ENCODE measurements at places on chromosomes 2 and 18. TPM values are rescaled to one million over a fixed set of nuclear protein-coding genes. Genes with fewer than 3 reads are reported as not detected.

Gene RAB6D
- total RNA-seq, result not detected

Gene CD8A
- not detected for total RNA-seq

Gene PTPRM
- total RNA-seq, result 28.8 TPM

Gene POTEJ
- total RNA-seq, result not detected

Gene BOLL
- total RNA-seq, result not detected

Gene AGXT
- total RNA-seq, result not detected

Gene C2orf81
- total RNA-seq, result 0.37 TPM

Gene KCNJ3
- total RNA-seq, result 0.37 TPM

Gene LAMA3
- total RNA-seq, result 0.56 TPM

Gene SOX11
- not detected for total RNA-seq

Gene C2orf92
- total RNA-seq, result 1.0 TPM

Gene PIAS2
- 20.8 TPM for total RNA-seq

Gene RNU2-63P
- total RNA-seq, result 78.3 TPM

Gene PPP1R7
- 87.6 TPM for total RNA-seq

Gene STON1
- total RNA-seq, result 0.07 TPM

Gene FLACC1
- 1.9 TPM for total RNA-seq

Gene DCAF17
- 15.2 TPM for total RNA-seq

Gene GATA6
- total RNA-seq, result 5.5 TPM

Gene GBX2
- total RNA-seq, result 1.9 TPM

Gene UBR3
- total RNA-seq, result 11.3 TPM

Gene KCNK3
- total RNA-seq, result not detected

Gene EFR3B
- 5.6 TPM for total RNA-seq

Gene TEX44
- not detected for total RNA-seq

Gene ACVR1C
- 0.05 TPM for total RNA-seq

Gene EHBP1
- 26.3 TPM for total RNA-seq

Gene COL4A4
- 0.10 TPM for total RNA-seq

Gene CIDEA
- total RNA-seq, result not detected

Gene C18orf54
- 8.2 TPM for total RNA-seq

Gene RTN4
- 295 TPM for total RNA-seq

Gene PAX8
- total RNA-seq, result 5.9 TPM

Gene ZBTB7C
- total RNA-seq, result 0.05 TPM

Gene AUP1
- total RNA-seq, result 169 TPM

Gene TNFAIP6
- 0.42 TPM for total RNA-seq

Gene REG3G
- total RNA-seq, result 0.23 TPM

Gene CAVIN2
- 0.03 TPM for total RNA-seq

Gene PPP1R1C
- total RNA-seq, result not detected

Gene ACVR1
- total RNA-seq, result 10.4 TPM

Gene ABCB11
- under 0.01 TPM for total RNA-seq

Gene ALPG
- not detected for total RNA-seq

Gene CCDC178
- not detected for total RNA-seq

Gene COL4A3
- not detected for total RNA-seq

Gene SCG2
- total RNA-seq, result 4.6 TPM

Gene FAM161A
- total RNA-seq, result 1.4 TPM

Gene MROH2A
- total RNA-seq, result not detected

Gene ATP6V1B1
- total RNA-seq, result not detected

Data from HT1080 (cell line).